Mucosa of descending colon (tissue), 3 donors: ENCODE measurements at places on chromosomes 16 and 17. TPM values are rescaled to one million over a fixed set of nuclear protein-coding genes. Genes with fewer than 3 reads are reported as not detected.

Gene TEX19
- not detected for total RNA-seq

Gene GPS2
- 68.1 TPM for total RNA-seq

Gene KRTAP16-1
- not detected for total RNA-seq

Gene CIITA
- 9.1 TPM for total RNA-seq

Gene HOXB6
- 41.3 TPM for total RNA-seq

Gene KCNJ2
- total RNA-seq: 14.4 TPM

Gene PARD6A
- total RNA-seq: 3.7 TPM

Gene CPHXL2
- total RNA-seq: not detected

Gene KRTAP2-2
- total RNA-seq: not detected

Gene TEKT3
- total RNA-seq: not detected

Gene TMC8
- total RNA-seq: 6.0 TPM

Gene RNF157
- 11.6 TPM for total RNA-seq

Gene SLC5A10
- total RNA-seq: not detected

Gene TEKT5
- 0.28 TPM for total RNA-seq

Gene EXOC3L1
- total RNA-seq: 2.7 TPM

Gene PRAC1
- total RNA-seq: 32.2 TPM

Gene C17orf100
- total RNA-seq: 2.7 TPM

Gene OTOA
- 0.36 TPM for total RNA-seq

Gene SLC5A11
- 1.3 TPM for total RNA-seq

Gene NAE1
- 50.8 TPM for total RNA-seq

Gene SLC22A31
- total RNA-seq: 1.1 TPM

Gene MEIOB
- total RNA-seq: not detected

Gene PSMC3IP
- total RNA-seq: 6.4 TPM

Gene KRTAP4-3
- not detected for total RNA-seq

Gene SPNS1
- 28.2 TPM for total RNA-seq

Gene MARVELD3
- 46.9 TPM for total RNA-seq

Gene HSD11B2
- total RNA-seq: 322 TPM

Gene ASGR1
- total RNA-seq: 0.35 TPM

Gene CTRB1
- total RNA-seq: 0.67 TPM

Gene MYH2
- not detected for total RNA-seq

Gene CACNG4
- 0.07 TPM for total RNA-seq

Gene FSCN2
- total RNA-seq: 2.5 TPM

Gene GGA2
- 47.6 TPM for total RNA-seq

Gene CEP295NL
- total RNA-seq: 2.5 TPM

Gene PRRT2
- total RNA-seq: 0.81 TPM

Gene CBLN1
- total RNA-seq: 0.29 TPM

Gene USP43
- 13.6 TPM for total RNA-seq

Gene CTRL
- total RNA-seq: 0.80 TPM

Gene CORO6
- total RNA-seq: 2.5 TPM

Gene NPIPB6
- total RNA-seq: 4.3 TPM

Gene CACNG1
- not detected for total RNA-seq

Gene KARS1
- total RNA-seq: 103 TPM

Gene TBC1D3B
- 10.8 TPM for total RNA-seq

Gene FOXF1
- 6.9 TPM for total RNA-seq

Gene ADAMTS18
- 0.20 TPM for total RNA-seq

Gene PHKG2
- total RNA-seq: 37.6 TPM

Gene BAHCC1
- 16.5 TPM for total RNA-seq

Gene B4GALNT2
- total RNA-seq: 31.7 TPM

Gene C17orf75
- total RNA-seq: 14.8 TPM
